NCI-H187 (cell line): ENCODE measurements at places on chromosomes 5 and 9.

DNA sequence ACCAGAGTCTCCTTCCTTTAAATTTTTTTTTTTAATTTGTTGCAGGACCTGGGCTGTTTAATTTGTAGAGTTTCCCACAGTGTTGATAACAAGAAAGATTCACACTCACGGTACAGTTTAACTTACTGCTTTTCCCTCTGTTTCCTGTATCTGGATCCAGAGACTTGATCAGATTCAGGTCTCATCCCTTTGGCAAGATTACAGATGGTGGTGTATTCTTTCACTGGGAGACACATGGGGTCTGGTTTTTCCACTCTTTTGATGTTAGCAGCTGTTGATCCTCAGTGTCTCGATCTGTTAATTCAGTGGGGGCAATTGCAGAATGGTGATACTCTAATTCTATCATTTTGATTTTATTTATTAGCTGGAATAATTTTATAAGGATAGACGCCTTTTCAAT, 75.4 kb upstream of the TNFAIP8 start:
- DNase-seq, result no peak

DNA sequence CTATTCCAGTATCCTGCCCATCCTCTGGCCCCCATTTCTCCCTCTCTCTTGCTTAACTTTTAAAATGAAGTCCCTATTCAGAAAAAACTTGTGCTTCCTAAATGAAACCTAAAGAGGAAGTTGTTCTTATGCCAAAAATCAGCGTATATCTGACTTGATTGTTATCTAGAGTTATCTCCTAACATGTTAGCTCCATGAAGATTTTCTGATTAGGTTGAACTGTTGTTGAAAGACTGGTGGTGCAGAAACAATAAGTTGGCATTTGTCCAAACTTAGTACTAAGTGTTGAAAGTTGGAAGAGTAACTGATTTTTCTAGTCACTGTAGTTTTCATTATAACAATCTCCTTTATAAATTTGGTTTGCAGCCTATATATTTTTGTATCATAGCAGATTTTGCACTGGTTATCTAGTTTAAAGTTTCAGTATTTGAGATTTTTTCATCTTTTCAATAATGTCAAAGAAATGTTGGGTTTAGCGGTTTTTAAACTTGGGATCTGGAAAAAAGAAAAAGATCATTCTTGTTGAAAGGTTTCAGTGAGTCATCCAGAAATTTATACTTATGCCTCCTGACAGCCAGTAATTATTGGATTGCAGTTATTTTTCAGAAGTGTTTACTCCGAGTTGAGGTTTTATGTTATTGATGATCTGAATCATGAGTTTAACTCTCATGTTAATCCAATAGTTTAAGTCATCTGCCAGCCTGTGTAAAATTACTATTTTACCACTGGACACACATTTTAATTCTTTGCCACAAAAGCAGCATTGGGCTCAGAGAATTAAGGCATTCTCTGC, 60.6 kb downstream of the PAM start:
- DNase-seq, result no peak

- DNase-seq, result no peak
Measured at GRCh38 chr5:158390577-158390976, 531.6 kb upstream of the CLINT1 start.

- DNase-seq, result no peak
Measured at GRCh38 chr5:1034421-1034905, 25.9 kb downstream of the NKD2 start.

- DNase-seq, result no peak
Measured at GRCh38 chr5:165504674-165505073, 1999.3 kb downstream of the MAT2B start.

GRCh38 chr9:117344892-117345660, 69.8 kb downstream of the ASTN2 start:
- DNase-seq, result no peak

DNA sequence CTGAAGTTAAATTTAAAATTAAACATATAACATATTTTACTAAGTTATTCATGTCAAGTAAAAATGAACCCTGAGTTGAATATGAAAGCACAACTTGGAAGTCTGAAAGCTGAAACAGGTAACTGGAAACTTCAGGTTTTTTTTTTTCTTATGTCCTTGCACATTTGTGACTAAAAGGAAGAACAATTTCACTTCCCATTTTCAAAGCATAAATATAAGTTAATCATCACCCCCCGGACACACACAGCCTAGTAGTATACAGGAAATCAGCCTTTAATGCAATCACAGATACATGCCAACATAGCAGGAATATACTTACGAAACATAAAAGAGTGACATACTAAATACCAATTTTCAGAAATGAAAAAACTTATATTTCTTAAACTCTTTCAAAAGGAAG, 225.9 kb downstream of the RFX3 start:
- no peak for DNase-seq

- no peak for DNase-seq
Measured at GRCh38 chr5:135155616-135156214, 121.7 kb upstream of the PITX1 start.

GRCh38 chr5:149735066-149735465, 5.0 kb downstream of the PPARGC1B start:
- no peak for DNase-seq

DNA sequence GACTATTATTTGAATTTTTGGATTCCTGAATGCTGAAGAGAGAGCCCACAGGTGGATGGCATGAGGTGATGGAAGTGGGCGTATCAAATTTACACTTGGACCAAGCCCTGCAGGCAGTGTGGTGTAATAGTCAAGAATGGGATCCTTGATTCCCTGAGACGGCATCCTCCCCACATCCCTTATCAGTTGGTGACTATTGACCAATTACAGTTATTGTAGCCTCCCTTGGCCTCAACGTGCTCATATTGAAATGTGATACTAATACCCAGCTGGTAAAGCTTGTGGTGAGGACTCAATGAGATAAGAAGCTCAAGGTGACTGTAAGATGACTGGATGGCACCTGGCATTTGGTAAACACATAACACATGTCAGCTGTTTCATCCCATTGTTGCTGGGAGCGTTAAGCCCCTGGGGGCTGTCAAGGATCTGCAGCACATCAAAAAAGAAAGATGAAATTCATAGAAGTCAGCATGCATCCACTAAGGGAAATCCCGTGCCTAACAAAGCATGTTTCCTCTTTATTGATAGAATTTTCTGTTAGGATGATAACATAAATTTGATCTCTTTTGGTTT, 65.6 kb upstream of the IRX2 start:
- DNase-seq, result peak; percentile 56

DNA sequence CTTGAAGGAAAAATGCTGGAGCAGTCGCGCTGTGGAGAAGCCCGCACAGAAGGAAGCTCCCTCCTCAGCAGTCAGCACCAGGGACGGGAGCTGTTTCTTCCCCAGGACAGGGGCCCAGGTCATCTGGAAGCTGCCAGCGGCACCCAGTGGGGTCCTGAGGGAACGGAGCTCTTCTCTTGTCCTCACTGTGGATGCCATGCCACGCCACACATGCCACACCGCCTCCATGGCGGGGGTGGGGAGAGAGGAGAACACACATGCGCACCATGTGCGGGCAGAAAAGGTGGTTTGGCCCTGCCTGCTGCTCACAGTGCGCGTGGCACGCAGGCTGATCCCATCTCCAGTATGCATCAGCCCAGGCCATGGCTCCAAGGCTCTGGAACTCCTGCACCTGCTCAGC, 41.7 kb upstream of the ZNF354B start:
- no peak for DNase-seq

DNA sequence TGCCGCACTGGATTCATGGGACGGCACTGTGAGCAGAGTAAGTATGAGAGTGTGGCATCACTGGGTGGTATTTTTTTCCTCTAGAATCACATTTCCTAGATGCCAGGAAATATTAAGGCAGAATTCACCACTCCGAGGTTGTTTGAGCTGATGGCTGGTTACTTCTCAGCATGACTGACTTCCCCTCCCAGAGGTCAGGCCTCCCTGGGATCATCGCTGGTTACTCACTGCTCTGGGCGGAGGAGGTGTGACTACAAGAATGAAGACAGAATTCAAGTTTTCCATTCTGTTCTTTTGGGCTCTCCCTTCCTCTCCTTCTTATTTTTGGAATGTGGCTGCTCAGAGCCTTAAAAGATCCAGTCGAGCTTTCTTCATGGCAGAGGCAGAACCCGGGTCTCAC, 76.6 kb upstream of the PRRC1 start:
- DNase-seq, result no peak

GRCh38 chr5:148839960-148840359, 13.5 kb downstream of the ADRB2 start:
- DNase-seq, result no peak

- DNase-seq, result no peak
Measured at GRCh38 chr5:64269164-64269563, 103.5 kb downstream of the RNF180 start.

DNA sequence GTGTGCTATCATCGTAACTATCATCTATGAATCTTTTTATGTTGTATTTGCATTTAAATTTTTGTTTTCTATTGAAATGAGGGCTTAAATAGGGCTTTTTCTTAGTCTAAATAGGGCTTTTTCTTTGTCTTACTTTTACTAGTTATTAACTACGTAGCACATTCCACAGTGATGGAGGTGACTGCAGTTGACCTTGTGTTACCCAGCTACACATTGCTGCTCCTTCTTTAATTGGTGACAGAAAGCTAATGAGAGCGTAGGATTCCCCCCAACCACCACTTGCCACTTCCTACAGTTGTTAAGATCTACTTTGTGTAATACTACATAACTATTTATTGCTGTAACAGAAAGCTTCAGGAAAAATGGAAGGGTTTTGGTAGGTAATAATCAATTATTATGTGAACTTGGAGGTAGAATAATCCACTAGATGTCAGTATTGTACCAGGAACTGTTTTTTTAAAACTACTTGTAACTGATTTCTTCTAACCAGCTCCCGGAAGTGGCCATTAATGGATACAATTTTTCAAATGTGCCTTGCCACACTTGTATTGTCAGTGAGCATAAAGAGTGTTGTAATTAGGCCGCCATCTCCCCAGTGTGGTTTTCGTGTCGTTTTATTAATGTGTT, 18.0 kb downstream of the MTRR start:
- DNase-seq, result peak; percentile 29

GRCh38 chr5:152503206-152503605, 98.1 kb upstream of the NMUR2 start:
- no peak for DNase-seq

DNA sequence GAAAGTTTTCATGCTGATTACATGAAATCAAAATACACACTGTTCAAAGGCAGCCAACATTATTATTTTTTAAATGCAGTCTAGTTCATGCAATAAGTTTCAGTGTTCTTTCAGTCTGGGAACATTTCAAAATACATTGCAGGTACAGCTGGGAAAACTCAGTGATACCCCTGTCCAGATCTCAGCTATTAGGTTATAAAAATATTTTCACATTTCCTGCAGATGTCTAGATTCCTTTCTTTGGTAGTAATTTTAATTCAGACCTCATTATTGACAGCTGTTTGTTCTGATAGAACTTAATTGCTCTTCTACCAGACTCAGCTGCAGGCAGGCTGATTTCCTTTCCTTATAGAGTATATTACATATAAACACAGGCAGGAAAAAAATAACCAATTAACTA, 556.8 kb upstream of the DMAC1 start:
- DNase-seq, result no peak

DNA sequence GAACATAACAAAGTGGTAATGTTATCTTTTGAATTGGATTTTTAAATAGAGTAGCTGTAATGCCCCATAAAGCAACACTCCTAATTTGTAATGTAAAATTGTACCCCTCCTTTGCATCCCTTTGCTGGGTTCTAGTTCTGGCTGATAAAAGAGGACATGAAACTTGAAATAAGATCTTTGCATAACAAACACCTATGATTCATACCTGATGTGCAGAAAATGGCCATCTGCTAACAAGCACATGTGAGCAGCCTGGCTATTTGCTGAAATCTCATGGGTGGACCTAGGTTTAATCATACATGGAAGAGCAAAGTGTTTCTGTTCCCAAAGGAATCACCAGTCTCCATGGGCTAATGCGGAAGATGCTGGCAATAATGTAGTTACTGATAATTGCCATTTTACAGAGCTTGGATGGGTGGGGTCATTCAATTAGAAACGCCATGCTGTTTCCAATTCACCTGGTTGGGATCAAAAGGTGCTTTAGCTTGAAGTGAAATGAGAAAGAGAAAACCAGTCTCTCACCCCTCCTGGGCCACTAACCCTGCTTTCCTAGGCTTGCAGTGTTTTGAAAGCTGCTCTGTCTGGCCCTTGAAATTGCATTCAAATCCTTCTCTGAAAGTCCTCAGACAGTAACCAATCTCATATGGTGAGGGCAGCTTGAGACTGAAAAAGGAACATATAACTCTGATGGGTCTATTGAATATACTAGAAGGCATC, 585.1 kb downstream of the TLE4 start:
- DNase-seq, result no peak

GRCh38 chr5:11322133-11322532, 561.1 kb upstream of the DAP start:
- no peak for DNase-seq

GRCh38 chr5:66057239-66057638, 86.9 kb upstream of the SREK1 start:
- no peak for DNase-seq

GRCh38 chr5:132266031-132266835, 8.7 kb downstream of the PDLIM4 start:
- DNase-seq, result no peak

DNA sequence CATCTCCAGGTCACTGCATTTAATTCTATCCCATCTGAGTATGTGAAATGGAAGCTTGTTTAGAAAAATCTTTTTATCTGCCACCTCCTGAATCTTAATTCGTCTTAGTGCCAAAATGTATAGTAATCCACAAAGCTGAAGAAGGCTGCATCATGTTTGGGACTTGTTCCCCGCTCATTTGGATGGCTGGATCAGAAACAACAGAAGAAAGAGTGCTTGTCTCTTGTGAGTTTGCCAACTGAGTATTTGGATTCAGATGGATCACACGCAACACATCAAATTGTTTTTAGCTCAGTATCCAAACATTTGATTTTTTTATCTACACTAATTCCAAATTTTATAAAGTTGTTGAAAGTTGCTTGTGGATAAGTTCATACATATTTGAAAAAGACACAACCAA, 197.2 kb upstream of the PAPPA start:
- DNase-seq, result no peak

DNA sequence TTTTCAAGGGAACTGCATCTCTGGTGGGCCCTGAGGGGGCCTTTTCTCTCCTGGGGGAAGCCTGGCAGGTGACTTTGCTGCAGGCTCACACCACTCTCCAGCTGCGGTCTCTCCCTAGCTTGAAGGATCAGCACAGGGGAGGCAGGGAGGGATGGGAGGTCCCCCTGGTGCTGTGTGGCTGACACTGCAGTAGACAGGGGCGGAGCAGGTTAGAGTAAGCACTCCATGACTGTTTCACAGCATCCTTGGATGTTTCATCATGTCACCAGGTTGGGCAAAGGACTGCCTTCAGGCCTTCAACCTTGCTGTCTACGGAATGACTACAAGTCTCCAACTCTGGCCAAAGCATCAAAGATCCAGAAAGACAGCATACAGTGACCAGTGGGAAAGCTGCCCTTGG, 470.7 kb downstream of the CDK5RAP2 start:
- no peak for DNase-seq

- no peak for DNase-seq
Measured at GRCh38 chr9:35306283-35306682, 144.5 kb downstream of the UNC13B start.

DNA sequence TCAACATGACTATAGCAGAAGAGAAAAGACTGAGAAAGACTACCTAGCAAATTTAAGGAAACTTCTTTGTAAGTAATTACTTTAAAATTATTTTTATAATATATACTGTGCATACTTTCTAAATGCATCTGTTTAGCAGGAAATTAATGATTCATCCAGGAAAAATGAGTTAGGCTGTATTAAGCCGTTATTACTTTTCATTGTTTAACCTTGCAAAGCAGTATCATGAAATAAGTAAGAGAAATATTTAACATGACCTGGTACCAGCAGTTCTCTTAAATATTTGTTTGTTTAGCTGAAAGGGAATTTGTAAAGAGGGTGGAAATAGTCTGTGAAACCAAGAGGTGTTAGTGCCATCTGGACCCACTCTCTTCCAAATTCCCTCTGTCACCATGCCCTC, 175.0 kb downstream of the GNAQ start:
- no peak for DNase-seq
